ENCODE measurements at places on chromosomes 5 and 9. TPM values are rescaled to one million over a fixed set of nuclear protein-coding genes. Genes with fewer than 3 reads are reported as not detected.

DNA sequence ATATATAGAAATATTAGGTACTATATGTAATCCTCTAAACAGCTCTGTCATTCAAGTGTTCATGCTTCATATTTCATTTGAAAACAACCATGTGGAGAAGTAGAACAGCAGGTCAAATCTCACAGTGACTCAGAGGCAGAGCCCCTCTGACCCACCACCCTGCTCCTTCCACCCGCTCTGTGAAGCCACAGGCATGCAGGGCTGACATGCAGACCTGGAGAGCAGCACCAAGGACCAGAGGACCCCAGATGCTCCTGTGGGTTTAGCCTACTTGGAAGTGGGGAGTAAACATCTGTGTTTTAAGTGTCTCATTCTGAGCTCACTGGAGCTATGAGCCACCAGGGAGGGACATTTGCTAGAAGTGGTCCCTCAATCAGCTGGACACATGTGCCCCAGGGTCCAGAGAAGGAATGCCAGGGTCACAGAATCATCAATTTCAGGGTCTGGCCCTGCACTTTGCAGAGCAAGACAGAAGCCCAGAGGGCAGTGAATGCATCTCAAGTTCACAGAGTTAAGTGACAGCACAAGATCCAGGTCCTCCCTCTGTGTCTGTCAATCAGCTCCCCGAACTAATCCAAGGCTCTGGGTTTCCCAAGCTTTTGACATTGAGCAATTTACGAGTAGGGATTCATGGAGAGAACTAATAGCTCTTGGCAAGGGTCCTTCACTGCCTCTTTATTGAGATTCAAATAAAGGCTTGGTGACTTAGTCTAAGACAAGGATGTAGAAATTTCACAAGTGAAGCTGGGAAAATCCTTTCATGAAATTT is 441.1 kb downstream of the SEMA5A start:
- no peak overlapping the region for H3K4me3 ChIP-seq
- DNase-seq, result no peak
- H3K27ac ChIP-seq, result no peak overlapping the region
- H3K4me1 ChIP-seq, result no peaks in the 10 kb centered on the region

The CCL21 gene
- total RNA-seq, result not detected

GRCh38 chr5:120236360-120236759 is 227.7 kb upstream of the PRR16 start:
- H3K36me3 ChIP-seq, result no peaks in the 10 kb centered on the region
- no peaks in the 10 kb centered on the region for H3K4me1 ChIP-seq
- no peak overlapping the region for H3K4me3 ChIP-seq
- H3K27ac ChIP-seq, result no peak overlapping the region
- H3K27me3 ChIP-seq, result no peaks in the 10 kb centered on the region
- DNase-seq, result no peak

GRCh38 chr9:127642082-127642740 is 30.1 kb downstream of the STXBP1 start:
- no peak overlapping the region for H3K27ac ChIP-seq
- H3K4me1 ChIP-seq, result no peaks in the 10 kb centered on the region
- no peak overlapping the region for H3K4me3 ChIP-seq
- no peaks in the 10 kb centered on the region for H3K36me3 ChIP-seq
- DNase-seq, result no peak
- H3K27me3 ChIP-seq, result no peaks in the 10 kb centered on the region

The AJM1 gene
- total RNA-seq, result 8.7 TPM

The SPATA31C1 gene
- not detected for total RNA-seq

GRCh38 chr5:37668524-37669047 is 171.3 kb downstream of the GDNF start:
- H3K4me3 ChIP-seq, result no peak overlapping the region
- peaks cover 14% of the 10 kb centered on the region for H3K4me1 ChIP-seq
- no peak for DNase-seq
- H3K36me3 ChIP-seq, result no peaks in the 10 kb centered on the region

- H3K4me1 ChIP-seq, result peaks cover 4% of the 10 kb centered on the region
- H3K27ac ChIP-seq, result no peak overlapping the region
- no peaks in the 10 kb centered on the region for H3K36me3 ChIP-seq
- no peak for DNase-seq
These were observed 87.2 kb downstream of the ARHGAP26 start for GRCh38 chr5:142857405-142857804.

The SLC6A3 gene
- total RNA-seq, result not detected

- no peaks in the 10 kb centered on the region for H3K27me3 ChIP-seq
- peaks cover 72% of the 10 kb centered on the region for H3K4me1 ChIP-seq
- peaks cover 10% of the 10 kb centered on the region for H3K36me3 ChIP-seq
- peak overlapping the region; percentile 67 for H3K4me3 ChIP-seq
- peak; percentile 94 for DNase-seq
These were observed 115.4 kb downstream of the RGS3 start for GRCh38 chr9:113578882-113579282.

- no peak for DNase-seq
- no peaks in the 10 kb centered on the region for H3K4me1 ChIP-seq
- no peaks in the 10 kb centered on the region for H3K27me3 ChIP-seq
- no peak overlapping the region for H3K27ac ChIP-seq
- peaks cover 85% of the 10 kb centered on the region for H3K36me3 ChIP-seq
- H3K4me3 ChIP-seq, result no peak overlapping the region
These were observed 48.4 kb upstream of the FOXI1 start for GRCh38 chr5:170057311-170057710.

DNA sequence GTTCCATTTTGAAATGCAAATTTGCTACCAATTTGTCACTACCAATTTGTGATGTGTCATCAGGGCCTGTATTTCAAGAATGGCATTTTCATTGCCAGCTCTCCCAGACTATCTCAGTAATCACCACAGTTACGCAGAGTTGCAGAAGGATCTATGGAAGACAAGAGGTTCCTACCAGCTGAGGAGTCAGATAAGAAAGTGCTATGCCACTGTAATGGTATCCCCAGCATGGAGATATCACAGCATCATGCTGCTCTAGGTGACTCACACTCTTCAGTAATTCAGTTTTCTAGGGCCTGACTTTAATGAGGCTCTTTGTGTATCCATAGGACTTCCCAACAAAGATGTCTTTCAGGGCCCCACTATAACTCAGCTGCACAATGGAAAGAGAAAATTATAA is 490.3 kb downstream of the ARHGEF28 start:
- no peak for DNase-seq
- H3K27me3 ChIP-seq, result peaks cover 16% of the 10 kb centered on the region
- H3K4me1 ChIP-seq, result no peaks in the 10 kb centered on the region
- H3K4me3 ChIP-seq, result no peak overlapping the region
- H3K27ac ChIP-seq, result no peak overlapping the region

DNA sequence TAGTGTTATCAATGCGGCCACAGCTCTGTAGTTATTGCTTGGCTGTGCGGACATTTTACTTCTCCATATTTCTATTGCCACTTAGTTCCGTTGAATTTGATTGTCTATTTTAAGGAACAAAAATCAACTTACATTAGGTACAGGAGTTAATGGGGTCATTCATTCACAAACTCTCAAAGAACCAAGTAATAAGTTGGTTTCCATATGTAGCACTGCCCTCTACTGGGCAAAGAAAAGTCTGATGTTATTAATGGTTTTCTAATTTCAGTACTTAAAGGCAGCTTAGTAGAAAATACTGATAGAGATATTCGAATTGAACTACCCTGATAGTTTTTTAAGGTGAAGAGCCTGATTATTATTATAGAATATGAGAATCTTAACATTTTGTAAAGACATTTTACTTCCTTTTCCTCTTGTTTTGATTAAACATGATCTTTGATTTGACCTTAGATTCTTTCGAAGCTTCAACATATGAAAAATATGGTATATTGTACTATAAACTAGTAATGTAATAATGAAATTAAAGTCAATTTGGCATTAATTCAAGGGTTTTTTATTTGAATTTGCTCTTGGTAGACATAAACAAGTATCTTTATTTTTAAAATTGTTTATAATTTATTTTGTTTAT is 119.5 kb upstream of the CTNND2 start:
- DNase-seq, result no peak
- no peak overlapping the region for H3K4me3 ChIP-seq
- H3K36me3 ChIP-seq, result no peaks in the 10 kb centered on the region
- no peak overlapping the region for H3K27ac ChIP-seq
- no peaks in the 10 kb centered on the region for H3K4me1 ChIP-seq

Data from activated CD4-positive, alpha-beta memory T cell treated with anti-CD3 and anti-CD28 coated beads, Interleukin-2, amount 10 ng/mL, durations not matched to agents 7 days and 5 days (primary cell).